ENCODE measurements at places on chromosomes 13 and 19.

GRCh38 chr19:4508698-4509097 lies 9.6 kb downstream of the PLIN4 start:
- no peak for DNase-seq

- no peak for DNase-seq
Measured at GRCh38 chr13:45373162-45373547, 32.2 kb upstream of the TPT1 start.

GRCh38 chr13:41827507-41828213 lies 133.2 kb downstream of the VWA8 start:
- no peak for DNase-seq

- DNase-seq: no peak
Measured at GRCh38 chr19:14022469-14022868, 5.5 kb upstream of the RLN3 start.

- no peak for DNase-seq
Measured at GRCh38 chr13:33307843-33308242, 22.3 kb upstream of the STARD13 start.

DNA sequence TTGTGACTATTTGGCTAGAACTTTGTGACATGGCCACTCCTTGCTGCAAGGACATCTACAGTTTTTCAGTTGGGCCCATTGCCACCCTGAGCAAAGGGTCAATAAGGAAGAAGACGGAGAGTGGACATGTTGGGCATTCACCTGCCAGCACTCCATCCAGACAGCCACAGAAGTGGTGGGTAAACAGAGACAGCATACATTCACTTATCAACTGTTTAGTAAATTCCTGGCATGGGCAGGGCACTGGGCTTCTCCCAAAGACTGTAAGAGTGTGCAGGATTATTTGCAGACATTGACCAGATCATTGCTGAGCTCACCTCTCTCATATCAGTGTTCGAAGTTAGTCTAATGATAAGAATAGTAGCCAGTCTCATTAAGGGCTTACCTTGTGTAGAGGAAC lies 29.2 kb downstream of the SIPA1L3 start:
- no peak for DNase-seq

GRCh38 chr13:76293346-76293745 lies 592.9 kb downstream of the KCTD12 start:
- DNase-seq: no peak

DNA sequence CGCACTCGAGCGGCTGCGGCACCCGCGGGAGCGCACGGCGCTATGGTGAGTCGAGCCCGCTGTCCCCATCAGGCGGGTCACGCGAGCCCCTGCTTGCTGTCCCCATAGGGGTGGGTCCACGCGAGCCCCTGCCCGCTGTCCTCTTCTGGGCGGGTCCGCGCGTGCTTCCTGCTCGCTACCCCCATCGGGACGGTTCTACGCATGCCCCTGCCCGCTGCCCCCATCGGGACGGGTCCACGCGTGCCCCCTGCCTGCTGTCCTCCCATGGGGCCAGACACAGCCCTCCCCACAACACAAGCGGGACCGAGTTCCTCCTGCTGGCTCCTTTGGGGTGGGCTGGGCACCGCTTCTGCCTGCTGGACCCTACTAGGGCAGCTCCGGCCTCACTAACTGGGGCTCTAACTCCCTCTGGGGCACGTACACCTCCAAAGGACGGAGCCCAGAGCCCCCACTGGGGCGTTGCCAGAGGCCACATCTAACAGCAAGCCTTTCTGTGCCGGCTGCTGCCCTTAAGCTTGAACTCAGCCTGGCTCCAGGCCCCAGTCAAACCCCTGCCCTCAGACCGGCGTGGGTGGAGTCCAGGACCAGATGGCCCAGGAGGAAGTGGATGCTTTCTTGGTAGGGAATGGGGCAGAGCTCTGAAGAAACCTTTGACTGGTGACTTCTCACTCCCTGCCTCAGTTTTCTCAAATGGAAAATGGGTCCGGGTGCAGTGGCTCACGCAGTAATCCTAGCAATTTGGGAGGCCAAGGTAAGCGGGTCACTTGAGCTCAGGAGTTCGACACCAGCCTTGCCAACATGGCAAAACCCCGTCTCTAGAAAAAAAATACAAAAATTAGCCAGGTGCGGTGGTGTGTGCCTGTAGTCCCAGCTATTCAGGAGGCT lies 722 bp downstream of the COLGALT1 start:
- peak; percentile 56 for DNase-seq

GRCh38 chr13:94959626-94960025 lies 247.3 kb upstream of the SOX21 start:
- DNase-seq: no peak

DNA sequence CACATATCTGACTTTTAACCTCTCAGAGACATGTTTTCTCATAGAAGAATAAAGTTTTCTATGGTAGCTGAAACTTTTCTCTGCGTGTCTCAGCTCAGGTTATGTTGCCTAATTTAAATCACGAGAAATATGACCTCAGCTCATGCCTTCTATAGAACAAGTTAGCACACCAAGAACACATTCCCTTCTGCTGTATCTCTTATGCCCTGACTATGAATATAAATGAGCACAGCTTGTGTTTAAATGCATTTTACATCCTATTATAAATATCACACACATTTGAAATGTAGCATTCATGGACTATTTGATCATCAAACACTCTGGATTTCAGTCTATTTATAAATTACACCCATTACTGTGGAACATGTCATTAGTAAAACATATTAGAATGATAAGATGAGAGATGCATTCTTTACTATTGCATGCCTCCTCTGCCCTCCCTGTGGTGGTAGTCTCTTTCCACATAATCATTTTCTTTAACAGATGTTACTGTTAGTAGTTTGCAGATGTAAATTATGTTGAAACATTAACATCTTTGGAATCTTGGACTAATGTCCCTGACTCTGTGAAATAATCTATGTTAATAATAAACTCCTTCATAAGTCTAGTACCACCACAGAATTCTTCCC lies 2044.9 kb upstream of the PCDH20 start:
- DNase-seq: no peak

DNA sequence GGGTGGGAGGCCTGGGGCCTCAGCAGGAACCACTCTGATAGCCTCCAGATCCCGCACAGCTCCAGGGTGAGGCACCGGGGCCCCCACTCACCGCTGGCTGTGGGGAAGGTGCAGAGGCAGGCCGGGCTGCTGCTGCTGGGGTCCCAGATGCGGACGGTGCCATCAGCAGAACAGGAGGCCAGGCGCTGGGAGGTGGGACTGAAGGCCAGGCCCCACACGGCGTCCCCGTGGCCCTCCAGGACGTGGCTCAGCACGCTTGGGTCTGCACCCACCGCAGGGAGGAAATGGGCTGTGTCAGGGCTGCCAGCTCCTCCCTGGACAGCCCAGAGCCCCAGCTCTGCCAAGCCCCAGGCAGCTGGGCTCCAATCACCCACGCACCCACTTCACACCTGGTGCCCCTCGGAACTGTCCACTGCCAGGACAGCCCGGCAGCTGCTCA lies 6.1 kb upstream of the PRKD2 start:
- DNase-seq: no peak

DNA sequence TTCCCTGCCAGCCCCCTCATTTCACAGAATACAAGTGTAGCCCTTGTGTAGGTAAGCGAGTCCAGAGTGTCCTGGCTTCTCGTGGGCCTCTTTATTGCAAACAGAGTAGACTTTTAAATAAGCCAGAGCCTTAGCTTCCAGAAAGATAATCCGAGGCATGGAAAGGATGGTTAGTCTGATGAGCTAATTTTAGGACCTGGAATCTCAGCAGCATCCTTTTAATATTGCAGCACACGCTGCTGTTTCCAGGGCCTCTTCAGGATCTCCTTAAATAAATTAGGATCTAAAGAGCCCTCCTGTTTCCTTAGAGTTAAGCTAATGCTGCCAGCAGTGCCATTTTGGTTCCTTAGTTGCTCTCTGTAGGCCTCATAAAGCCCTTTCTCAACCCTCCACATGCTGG lies 99.2 kb downstream of the RFC3 start:
- no peak for DNase-seq

DNA sequence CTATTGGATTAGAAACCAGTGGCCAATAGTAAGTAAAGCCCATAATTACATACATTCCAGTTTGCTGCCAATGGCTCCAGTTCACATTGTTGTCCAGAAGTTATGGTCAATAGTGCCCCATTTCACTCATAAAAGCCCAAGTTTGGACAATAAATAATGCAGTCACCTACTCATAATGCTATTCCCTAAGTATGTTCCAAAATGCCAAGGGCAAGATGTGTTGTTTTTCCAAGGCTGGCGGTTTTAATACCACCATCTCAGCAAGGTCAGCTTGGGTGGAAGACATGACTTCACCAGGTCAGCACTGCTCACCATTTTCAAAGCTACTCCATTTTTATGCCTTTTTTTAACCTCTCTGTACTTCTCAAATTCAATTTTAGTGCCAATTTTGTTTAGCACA lies 32.7 kb downstream of the KCTD12 start:
- DNase-seq: no peak

DNA sequence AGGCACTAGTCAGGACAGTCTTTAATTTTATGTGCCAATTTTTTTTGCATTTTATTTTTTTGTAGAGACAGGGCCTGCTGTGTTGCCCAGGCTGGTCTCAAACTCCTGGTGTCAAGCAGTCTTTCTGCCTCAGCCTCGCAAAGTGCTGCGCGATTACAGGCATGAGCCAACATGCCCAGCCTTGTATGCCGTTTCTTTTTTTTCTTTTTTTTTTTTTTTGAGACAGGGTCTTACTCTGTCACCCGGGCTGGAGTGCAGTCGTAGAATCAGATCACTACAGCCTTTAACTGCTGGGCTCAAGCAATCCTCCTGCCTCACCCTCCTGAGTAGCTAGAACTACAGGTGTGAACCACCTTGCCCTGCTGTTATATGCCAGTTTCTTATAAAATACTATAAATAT lies 26.4 kb downstream of the BORA start:
- no peak for DNase-seq

DNA sequence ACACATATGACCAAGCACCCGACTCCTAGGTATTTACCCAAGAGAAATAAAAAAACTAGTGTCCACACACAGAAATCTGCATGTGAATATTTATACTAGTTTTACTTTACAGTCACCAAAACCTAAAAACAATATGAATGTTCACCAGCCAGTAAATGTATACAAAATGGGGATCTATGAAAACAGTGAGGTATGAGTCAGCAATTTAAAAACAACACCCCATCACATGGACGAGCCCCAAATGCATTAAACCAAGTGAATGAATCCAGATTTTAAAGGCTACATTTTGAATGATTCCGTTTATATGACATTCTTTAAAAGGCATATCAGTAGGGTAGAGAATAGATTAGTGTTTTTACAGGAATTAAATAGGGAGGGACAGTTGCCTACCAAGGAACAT lies 22.1 kb downstream of the SIGLEC7 start:
- DNase-seq: no peak

DNA sequence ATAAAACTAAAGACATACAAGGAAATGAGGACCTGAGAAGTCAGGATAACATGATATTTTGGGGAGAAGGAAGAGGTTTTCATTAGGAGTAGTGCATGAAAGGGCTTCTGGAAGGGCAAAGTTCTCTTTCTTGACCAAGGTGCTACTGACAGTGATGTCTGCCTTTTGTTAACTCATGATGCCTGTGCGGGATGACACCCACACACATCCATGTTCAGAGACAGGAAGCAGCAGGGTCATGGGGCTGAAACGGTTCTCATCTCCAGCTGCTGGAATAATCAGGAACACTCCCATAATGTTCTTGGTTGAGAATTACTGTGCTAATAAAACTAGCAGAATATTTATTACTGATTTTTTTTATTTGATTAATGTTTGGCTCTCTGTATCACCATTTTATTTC lies 29.1 kb downstream of the KCNC3 start:
- no peak for DNase-seq

- no peak for DNase-seq
Measured at GRCh38 chr19:38721979-38722773, 22.1 kb downstream of the CAPN12 start.

GRCh38 chr13:97953376-97953970 lies at the start of gene IPO5:
Gene IPO5, plus strand, starts transcription at chr13:97953675. Its CDS starts 23,022 bp downstream, at chr13:97976697.
- no peak for DNase-seq

- DNase-seq: no peak
Measured at GRCh38 chr13:30763786-30764413, 28.6 kb downstream of the ALOX5AP start.

GRCh38 chr19:30209617-30210600 lies 162.3 kb upstream of the ZNF536 start:
- no peak for DNase-seq

GRCh38 chr13:51756651-51757050 lies 47.3 kb downstream of the DHRS12 start:
- DNase-seq: no peak

- DNase-seq: no peak
Measured at GRCh38 chr13:110285991-110286832, 20.7 kb downstream of the COL4A1 start.

DNA sequence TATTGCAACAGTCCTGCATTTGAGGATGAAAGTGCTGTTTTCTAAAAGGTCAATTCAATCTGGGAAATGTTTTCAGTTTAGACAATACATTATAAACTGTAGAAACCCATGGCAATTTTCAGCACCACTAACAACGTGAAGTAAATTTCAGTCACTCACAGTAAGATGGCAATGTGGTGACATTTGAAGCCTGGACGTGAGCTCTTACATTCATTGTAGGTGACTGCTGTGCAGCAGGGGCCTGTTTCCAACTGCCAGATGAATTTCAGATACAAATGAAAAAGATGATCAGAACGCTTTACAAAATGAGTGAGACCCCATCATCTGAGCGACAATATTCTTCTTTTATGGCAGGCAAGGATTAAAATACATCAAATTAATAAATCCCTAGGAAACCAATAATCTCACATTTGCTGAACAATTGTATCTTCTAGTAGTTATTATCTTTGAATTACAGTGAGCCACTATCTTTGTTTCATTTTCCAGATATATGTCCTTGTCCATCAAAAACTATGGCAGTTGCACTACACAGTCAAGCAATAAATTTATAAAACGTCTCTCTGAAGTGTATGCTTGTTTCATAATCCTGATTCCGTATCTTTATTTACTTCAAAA lies 1816.8 kb downstream of the OLFM4 start:
- no peak for DNase-seq

All from stimulated activated CD4-positive, alpha-beta T cell treated with anti-CD3 and anti-CD28 coated beads, Interleukin-15, amount 100 ng/mL, for 24 hours (primary cell).